Fibroblast of the conjunctiva (primary cell): ENCODE measurements at places on chromosomes 2 and 18.
A peak's percentile ranks its signal among the peaks of the same experiment; 100 is the strongest.

- no peak for DNase-seq
These were observed 233.2 kb downstream of the SLC8A1 start for GRCh38 chr2:40218679-40219078.

DNA sequence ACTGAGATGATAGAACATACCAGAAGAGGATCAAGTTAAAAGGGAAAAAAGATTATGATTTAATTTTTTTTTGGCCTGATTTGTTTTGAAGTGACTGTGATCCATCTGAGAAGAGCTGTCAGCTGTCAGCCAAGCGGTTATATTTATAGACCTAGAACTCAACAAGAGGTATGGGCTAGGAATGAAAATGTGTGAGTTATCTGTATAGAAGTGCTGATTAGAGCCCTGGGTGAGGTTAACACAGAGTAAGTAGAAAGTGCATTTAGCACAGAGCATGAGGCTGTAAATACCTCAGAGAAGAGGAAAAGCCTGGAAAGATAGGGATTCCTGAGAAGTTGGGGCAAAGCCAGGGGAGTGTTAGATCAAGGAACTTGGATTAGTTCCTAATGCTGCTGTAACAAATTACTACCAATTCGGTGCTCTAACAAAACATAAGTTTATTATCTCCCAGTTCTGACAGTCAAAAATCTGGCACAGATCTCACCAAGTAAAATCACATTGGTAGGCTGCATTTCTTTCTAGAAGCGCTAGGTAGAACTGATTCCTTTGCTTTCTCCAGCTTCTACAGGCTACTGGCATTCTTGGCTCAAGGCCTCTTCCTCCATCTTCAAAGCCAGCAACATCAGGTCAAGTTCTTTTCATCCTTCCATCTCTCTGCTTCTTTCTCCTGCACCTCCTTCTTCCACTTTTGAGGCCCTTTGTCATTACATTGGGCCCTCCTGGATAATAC lies 197.4 kb upstream of the SPHKAP start:
- no peak for DNase-seq

DNA sequence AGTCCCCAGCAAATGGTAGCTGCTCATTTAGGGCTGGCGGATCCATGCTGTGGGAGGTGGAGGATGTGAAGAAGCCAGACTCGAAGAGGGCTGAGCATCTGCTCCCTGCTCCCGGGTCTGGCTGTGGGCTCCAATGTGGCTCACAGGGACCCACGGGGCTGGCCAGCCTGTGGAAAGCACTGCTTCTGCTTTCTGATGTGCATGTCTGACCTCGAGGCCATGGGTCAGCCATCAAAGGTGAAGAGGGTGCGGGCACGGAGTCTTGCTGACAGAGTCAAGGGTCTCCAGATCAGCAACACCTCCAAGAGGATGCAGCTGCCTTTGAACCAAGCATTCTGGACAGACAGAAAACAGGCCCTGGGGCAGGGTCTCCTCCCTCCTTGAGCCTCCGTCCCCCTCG lies 178.2 kb downstream of the INHBB start:
- DNase-seq = no peak

DNA sequence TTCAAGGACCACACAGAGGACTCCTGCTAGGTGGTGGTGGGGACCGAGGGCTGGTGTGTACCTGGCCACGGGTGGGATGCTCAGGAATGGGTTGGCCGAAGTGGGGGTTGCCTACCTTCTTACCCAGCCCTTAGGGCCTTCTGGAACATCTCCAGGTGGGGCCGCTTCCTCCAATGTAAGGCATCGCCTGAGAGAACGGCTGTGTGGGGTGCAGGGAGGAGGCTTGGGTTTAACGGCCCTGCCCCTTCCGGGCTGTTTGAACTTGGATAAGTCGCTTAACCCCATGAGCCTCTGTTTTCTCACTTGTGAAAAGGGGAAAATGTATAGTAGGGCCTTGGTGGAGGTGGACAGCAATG lies 35.0 kb downstream of the EMILIN2 start:
- DNase-seq = no peak

DNA sequence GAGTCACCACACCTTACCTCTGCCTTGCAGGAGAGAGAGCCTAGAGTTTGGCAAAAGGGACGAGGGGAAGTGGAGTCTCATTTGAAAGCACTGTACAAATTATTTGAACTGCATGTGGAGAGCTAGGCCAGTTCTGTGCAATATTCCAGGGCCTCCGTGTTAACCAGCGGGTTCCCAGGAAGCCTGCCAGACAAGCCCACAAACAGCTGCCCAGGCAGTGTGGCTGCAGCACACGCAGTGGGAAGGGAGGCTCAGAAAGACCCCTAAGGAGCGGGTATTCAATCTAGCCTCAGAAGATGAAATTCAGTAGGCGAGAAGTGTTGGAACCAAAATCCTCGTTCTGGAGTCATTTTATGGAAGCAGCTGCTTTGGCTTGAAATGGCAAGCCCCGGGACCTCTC lies 30.7 kb downstream of the CNGA3 start:
- no peak for DNase-seq

GRCh38 chr2:215479536-215480240 lies 43.8 kb upstream of the FN1 start:
- no peak for DNase-seq

- DNase-seq = no peak
These were observed 318.8 kb upstream of the EPAS1 start for GRCh38 chr2:45978302-45978859.

- no peak for DNase-seq
These were observed 27.0 kb upstream of the PTPN4 start for GRCh38 chr2:119732601-119733164.

DNA sequence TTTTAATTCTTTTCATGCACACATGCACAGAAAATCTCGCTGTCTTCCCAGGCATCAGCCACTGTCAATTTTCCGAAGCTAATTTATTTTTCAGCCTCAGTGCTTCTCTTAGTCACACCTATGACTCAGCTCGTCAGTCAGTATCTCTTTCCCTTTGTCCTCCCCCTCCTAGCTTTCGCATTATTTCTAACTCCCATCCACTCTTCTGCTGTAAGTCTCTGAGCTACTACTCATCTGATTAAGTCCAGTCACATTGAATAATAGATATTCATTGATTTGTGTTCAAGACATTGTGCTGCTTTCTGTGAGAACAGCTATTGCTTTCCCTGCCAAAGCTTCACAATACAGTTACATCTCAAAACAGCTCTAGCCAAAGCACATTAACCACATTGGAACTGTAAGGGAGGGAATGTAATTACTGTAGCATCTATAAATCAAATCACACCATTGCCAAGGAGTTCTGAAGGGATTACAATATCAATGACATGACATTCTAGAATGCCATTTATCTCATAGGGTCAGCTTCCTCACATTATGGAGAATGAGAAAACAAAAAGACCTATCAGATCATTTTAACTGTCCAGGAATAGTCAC lies 89.4 kb downstream of the SCN3A start:
- DNase-seq = peak; percentile 2

DNA sequence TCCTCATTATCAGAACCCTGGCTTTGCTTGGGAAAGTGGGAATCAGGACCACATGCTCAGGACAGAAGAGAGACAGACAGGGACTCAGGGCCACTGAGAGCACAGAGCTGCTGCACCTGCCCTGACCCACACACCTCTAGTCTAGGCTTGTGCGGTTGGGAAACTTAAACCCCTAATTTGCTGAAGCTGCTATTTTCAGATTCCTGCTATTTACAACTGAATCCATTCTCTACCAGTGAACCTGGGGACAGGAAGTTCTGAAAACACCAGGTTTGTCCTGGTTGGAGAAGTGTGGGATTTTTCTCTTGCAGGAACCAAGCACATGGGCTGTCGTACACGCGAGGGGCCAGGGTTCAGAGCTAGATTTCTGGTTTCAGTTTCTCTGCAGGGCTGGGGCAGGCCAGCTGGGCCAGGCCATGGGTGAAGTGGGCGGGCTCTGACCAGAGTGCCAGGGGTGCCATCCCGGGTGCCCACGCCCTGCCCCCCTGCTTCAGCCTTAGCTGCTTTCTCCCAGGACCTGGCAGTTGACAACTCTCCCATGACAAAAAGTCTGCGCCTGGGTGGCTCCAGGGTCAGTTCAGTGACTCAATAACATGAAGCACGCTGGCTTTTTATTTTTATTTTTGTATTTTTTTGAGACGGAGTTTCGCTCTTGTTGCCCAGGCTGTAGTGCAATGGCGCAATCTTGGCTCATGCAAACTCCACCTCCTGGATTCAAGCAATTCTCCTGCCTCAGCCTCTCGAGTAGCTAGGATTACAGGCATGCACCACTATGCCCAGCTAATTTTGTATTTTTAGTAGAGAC lies 51.3 kb upstream of the SLC1A4 start:
- DNase-seq = no peak

DNA sequence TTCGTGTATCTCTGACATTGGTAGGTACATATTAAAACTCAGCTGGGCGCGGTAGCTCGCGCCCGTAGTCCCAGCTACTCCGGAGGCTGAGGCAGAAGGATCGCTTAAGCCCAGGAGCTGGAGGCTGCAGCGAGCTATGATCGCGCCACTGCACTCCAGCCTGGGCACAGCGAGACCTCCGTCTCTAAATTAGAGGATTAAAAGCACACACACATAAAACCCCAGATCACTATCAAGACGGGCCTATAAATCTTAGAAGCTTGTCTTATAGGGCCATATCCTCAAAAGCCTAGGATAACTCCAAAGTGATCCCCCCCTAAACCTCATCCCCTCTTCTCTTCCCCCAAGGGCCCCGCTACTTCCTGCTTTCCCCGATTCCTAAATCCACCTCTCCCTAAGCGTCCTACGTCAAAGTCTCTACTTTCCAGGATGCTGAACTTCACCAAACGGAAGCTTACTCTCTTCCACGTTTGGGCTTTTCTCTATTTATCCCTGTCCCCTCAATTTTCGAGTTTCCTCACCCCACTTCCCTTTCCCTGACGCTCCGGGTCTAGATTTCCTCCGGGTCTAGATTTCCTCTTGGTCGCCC lies 707 bp downstream of the KRCC1 start:
- DNase-seq = no peak

DNA sequence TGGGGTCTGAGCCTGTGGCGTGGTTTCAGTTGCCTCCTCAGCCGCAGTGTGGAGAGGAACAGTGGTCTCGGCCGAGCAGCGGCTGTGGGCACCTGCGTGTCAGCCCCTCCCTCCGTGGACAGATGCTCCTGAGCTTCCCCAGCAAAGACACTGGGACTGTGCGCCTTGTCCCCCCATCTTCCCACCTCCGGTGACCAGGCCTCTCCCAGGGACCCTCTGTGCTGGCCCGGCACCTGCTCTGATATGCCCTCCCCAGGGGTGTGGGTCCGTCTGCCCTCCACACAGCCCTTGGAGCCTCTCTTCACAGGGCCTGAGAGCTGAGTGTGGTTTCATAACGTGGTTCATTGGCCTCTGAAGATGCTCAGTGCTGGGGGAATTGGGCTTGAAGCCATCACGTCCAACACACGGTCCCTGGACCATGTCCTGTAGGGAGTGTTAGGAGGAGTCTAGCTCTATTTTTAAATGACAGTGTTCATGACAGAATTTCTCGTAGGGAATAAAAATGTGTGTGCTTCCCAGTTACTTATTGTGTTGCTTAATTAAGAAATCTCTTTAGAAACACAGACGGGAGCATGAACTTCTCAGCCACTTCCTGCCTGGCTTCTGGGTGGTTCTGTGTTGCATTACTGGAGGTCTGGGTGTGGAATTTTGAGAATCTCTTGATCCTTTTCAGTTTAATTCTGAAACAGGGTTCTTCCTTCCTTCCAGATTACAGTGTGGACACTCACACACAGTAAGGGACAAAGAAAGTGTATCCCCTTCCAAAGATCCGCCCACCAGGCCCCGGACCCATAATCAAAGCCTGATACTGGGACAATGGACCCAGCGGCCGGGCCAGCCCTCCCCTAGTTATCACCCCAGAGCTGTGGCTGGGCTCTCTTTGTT lies 110.7 kb downstream of the NFATC1 start:
- DNase-seq = no peak

DNA sequence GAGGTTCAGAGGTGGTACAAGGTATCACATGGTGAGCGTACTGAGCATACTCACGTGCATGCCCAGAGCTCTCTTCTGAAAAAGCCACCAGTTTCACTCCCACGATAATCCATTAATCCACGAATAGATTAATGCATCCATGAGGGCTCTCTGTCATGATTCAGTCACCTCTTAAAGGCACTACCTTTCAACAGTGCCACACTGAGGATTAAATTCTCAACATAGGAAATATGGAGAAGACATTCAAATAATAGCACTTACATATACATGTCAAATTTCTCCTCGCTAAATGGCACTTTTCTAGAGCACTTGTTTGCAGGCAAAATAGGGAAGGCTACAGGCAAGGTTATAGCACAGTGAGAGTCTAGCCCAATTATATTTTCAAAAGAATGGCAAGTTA lies 825.9 kb downstream of the TRIB2 start:
- no peak for DNase-seq

DNA sequence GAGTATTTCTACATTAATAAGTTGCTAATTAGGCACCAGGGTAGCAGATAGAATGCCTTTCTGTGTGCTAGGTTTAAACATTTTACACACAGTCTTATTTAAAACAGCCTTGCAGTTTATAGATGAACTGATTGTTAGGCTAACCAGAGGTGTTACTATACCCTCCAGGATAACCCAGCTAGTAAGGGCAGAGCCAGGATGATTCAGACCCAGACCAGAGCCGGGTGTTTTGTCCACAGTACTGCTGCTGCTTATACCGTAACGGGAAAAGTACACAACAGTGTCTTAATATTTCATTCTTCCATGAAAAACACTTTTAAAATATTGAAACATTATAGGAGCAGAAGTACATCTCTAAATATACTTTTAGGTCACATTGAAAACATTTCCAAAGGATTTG lies 82.7 kb downstream of the MALT1 start:
- no peak for DNase-seq

DNA sequence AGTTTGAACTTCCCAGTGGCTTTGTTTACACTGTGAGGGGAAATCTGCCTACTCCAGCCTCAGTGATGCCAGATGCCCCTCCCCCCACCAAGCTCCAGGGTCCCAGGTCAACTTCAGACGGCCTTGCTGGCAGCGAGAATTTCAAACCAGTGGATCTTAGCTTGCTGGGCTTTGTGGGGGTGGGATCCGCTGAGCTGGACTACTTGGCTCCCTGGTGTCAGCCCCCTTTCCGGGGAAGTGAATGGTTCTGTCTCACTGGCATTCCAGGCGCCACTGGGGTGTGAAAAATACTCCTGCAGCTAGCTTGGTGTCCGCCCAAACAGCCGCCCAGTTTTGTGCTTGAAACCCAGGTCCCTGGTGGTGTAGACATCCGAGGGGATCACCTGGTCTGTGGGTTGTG lies 70.0 kb upstream of the NEUROD1 start:
- no peak for DNase-seq
